ENCODE measurements at places on chromosomes 6 and 20.

GRCh38 chr6:83270971-83271719, 78.0 kb downstream of the RWDD2A start:
- DNase-seq = no peak

DNA sequence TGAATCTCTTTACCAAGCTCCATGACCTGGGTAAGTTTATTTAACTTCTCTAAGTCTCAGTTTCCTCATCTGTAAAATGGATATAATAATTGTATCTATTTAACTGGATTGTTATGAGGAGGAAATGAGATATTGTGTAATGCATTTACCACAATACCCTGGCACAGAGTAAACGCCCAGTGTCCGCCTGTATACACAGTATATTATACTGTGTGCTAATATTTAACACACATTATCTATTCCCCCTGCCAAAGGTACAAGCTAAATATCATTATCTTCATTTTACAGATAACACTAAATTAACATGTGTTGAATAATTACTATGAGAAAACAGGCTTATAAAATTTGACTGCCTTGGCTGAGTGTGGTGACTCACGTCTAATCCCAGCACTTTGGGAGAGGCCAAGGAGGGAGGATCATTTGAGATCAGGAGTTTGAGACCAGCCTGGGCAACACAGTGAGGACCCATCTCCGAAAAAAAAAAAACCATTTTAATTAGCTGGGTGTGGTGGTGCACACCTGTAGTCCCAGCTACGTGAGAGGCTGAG, 38.7 kb upstream of the TNFRSF21 start:
- DNase-seq = no peak

GRCh38 chr6:168189200-168190013, 110.4 kb upstream of the FRMD1 start:
- DNase-seq = no peak

- no peak for DNase-seq
Measured at GRCh38 chr6:167113047-167113754, 9.7 kb upstream of the CCR6 start.

Data from activated T-cell treated with anti-CD3 and anti-CD28 coated beads for 48 hours (primary cell).